ENCODE measurements at places on chromosomes 4 and X.

GRCh38 chr4:6011686-6012085 is 6.5 kb downstream of the C4orf50 start:
- DNase-seq: peak; percentile 45

DNA sequence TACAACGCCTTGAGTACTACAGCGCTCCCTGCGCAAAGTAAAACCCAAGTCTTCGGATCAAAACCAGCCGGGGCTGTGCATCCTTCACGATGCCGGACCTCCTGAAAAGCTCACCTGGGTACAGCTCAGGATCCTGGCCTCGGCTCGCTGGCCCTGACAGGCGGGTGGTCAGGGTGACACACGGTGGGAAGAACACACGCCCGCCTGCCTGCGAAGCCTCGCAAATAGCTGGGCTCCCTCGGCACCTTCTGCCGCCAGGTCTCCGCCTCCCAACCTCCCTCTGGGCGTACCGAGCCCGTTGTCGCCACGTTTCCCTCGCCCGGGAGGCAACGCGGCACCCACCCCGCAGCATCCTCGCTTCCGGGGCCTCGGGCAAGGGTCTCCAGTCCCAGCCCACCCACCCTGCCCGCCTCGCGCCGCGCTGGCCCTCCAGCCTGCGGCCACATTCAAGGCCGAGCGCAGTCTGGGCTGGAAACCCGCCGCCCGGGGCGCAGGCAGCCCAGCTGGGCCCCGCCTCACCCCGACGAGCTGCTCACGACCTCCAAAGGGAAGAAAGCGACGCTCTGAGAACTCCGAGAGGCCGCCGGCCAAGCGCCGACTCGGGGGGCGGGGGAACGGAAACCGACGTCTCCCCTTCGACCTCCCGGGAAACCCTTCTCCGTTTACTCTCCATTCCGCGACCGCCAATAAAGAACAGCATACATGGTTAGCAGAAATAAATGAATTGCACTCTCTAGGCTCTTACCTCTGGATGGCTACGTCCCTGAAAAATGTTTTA is 511 bp downstream of the PPM1K start:
- DNase-seq: peak; percentile 36

GRCh38 chr4:69490271-69490670 is 5.4 kb downstream of the UGT2B4 start:
- no peak for DNase-seq

DNA sequence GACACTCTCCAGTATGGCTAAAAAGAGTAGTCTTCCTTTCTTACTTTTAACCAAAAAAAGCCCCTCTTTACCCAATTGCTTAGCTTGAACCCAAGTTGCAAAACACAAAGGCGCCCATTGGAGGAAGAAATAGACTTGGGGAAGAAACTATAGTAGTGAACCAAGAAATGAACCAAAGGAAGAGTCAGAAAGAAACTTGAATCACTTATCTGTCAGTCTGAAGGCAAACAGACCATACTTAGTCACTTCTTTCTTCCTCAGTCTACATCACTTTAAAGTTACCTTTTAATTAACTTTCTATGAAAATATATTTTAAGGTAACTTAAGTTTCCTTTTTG is 161.4 kb upstream of the GIMD1 start:
- no peak for DNase-seq

DNA sequence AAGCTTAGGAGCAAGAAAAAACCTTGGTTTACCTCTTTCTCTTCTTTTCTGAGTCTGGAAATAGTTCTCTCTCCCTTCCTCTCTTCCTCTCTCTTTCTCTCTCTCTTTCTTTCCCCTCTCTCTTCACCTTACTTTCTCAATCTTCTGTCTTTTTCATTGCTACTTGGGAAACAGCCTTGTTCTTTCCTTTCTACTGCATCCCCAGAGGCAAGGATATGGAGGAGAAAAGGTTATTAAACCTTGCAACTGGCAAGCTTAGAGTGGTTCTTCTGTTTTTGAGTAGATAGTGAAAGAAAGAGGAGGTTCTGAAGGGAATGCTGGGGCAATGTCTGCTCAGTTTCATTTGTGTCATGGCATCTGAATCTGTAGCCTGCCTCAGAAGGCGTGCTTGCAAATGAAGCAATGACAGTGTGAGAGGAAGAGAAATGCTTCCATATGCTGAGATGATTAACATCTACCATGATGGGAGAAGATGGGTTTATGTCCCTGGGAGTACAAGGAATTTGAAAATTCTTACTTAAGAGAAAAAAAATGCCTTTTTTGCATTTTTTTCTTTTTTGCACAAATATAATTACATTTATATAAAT is 190.6 kb downstream of the CEP135 start:
- no peak for DNase-seq

DNA sequence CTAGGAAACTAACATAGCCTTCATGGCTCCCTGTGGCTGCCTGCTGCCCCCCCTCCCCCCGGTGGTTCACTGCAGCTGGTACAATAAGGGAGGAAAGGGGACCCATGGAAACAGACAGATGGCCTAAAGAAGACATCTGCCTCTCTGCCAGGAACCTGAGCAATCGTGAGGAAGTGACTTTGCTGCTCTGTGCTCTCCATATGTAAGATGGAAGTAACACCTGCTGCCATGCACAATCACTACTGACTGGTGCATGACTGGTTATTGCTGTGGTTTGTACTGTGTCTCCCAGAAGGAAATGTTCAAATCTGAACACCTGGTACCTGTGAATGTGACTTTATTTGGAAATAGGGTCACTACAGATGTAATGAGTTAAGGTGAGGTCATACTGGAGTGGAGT is 43.6 kb downstream of the CD99L2 start:
- DNase-seq: peak; percentile 80

- DNase-seq: no peak
Measured at GRCh38 chr4:136680271-136680670, 852.0 kb downstream of the PCDH18 start.

DNA sequence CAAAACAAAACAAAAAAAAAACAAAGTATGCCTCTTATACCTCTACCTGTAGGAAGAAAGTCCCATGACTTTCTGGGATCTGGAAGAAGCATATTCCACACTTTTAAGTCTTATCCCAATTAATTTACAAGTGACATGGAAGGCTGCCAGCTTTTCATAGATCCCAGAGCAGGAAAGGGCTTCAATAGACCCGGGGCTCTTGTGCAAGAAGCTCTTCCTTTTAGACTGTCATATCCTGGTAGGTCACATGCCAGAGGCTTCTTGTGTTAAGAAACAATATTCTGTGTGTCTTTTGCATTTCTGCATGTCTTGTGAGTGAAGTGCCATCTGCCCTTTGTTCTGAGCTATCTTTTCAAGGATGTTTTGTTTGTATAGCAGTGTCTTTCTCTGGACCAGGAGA is 84.4 kb upstream of the PHOX2B start:
- no peak for DNase-seq

DNA sequence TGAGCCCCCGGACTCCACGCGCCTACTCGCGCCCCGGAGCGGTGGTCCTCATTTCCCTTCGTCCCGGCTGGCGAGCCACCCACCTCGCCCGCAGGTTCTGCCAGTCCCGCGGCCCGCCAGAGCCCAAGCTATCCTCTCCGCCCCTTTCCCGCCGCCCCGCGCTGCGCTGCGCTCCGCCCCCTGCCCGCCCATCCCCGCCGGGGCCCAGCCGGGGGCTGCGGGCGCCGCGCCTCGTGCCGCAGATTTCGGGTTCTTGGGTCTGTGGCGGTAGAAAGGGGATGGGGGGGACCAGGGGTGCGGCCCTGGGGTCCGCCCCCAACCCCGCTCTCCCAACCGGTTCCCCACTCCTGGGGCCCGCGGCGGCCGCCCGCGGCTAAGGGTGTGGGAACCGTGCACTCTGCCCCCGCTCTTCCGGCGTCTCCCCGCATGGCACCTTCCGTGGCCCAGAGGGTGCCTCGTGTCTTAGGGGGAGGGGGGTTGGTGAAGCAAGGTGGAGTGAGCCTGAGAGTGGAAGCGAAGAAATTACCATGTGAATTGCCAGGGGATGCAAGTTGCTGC is 650.8 kb upstream of the DIPK2B start:
- no peak for DNase-seq

- DNase-seq: no peak
Measured at GRCh38 chrX:25527156-25527555, 511.4 kb upstream of the ARX start.

DNA sequence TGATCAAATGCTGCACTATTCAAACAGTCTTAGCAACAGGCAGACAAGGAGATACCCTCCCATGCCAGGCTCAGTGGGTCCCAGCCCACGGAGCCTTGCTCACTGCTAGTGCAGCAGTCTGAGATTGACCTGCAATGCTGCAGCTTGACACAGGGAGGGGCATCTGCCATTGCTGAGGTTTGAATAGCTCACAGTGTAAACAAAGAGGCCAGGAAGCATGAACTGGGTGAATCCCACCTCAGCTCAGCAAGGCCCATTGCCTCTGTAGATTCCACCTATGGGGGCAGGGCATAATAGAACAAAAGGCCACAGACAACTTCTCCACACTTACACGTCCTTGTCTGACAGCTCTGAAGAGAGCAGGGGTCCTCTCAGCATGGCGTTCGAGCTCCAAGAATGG is 26.6 kb upstream of the ZXDB start:
- peak; percentile 44 for DNase-seq

DNA sequence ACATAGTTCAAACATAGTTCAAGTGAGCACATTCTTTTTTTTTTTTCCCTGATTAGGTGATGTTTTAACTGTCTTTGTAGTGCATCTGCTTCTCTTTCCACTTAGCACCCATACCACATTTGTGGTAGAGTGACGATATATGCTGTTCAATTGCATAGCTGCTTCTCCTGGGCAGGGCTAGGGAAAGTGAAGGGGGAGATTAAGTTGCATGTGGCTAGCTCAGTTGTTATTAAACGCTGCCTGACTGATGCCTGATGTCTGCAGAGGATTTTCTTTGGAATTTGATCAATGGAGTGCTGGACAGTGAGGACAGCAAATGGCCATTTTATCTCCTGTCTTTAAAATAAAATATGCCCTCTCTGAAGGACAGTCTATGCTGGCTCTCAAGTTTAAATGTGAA is 63.7 kb downstream of the ANK2 start:
- no peak for DNase-seq

DNA sequence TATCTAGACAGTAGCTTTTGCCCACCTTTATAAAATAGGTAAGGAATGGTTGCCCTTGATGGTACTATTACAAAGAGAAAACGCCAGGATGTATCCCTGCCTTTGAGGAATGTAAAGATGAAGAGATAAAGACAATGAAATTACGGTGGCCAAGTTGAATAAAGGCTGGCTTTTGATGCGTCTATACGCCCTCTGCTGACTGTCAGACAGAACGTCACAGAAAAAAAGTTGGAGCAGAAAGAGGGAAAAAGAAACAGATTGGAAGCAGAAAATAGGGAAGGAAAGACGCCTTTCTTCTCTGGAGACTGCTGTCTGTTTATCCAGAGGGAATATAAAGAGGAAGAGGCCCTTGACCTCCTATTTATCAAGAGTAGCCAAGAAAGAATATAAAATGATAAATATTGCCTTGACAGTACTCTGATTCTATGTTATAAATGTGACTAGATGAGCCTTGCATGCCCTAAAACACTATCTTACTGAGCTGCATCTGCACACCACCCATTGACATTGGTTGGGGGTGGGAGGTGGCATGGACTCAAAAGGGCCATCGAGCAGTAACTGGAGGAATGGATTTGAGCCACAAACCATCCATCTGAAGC is 30.6 kb downstream of the PCDH19 start:
- peak; percentile 3 for DNase-seq

DNA sequence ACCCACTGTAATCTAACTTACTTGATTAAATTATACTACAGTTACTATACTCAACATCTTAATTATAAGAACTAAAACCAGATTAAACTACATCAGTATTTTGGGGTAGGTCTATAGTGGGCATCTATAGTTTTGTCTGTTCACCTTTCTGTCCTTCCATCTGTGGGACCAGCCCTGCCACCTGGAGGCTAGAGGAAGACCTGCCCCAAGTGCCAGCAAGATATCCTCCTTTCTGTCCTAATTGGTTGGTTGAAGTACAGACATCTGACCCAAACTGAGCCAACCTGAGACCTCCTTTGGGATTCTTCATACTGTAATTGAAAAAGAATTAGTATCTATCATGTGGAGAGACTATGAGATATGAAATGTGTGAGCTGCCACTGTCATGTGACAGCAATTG is 172.2 kb upstream of the TLL1 start:
- no peak for DNase-seq

DNA sequence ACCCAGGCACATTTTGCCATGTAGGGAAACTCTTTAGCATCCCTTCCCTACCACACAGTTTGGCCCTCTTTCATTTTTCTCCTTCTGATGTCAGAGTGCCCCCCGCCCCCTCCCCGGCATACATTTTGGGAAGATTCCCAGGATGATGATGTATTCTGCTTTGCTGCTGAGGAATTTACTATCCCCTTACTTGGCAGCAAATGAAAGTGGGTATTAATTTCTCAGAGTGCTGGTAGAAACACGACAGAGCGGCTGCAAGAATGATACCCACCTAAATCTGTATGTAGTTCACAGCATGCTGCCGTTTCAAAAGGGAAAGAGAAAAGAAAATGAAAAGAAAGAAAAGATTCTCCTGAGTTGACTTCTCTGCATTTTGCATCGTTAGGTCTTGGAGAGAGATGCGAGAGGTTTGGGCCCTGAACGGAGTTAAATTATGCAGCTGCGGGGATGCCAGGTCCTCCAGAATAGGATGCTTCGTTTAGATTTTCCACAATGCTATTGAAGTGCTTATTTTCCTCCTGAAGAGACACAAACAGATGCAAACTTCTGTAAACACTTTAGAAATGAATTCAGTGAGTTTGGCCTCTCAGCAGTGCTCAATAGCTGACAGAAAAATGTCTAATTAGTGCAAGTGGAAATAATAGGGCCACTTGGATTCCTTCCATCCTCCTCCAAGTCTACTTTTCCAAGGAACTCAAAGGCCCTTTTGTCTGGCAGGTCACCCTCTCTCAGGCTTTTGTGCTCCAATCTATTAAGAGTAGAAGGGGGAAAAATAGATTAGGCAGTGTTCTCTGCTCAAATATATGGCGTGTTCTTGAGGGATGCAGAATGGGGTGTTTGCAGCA is 106.2 kb downstream of the ALPK1 start:
- DNase-seq: no peak

DNA sequence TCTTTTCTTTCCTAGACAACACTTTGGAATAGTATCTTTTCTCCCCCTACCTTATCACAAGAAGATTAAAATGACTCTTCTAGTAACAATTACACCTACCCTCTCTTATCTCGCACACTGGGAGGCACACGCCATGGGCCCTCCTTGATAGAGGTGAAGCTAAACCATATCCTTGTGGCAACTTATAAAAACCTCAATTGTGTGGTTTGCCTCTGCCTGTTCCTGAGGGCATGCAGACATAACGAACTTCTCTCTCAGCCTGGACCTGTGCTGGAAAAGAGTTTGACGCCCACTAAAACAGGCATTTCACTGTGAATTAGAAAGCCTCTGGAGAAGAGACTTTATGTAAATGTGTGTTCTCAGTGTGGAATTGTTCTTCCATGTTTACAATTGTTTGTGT is 141.2 kb downstream of the NDST3 start:
- DNase-seq: no peak

DNA sequence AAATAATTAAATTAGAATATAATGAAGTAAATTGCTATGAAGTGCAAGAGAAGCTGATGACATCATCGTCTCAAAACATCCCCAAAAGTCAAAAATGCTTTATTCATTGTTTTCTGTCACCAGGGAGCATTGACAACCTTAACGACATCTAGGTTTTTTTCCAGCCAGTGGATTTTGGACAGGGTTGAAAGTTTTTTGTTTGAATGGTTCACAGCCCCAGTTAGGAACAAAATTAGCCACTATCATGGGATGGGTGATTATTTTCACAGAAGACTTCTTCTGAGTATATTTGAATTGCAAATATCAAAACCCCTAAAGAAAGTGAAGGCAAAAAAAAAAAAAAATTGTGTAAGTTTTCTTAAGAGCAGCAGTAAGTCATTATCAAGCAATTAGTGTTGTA is 826.1 kb downstream of the STPG2 start:
- DNase-seq: no peak

Measured in SHP77 (cell line).